ENCODE measurements at places on chromosomes 4 and X.

- no peak for DNase-seq
These were observed 19.1 kb downstream of the GPRASP3 start for GRCh38 chrX:102739657-102740056.

DNA sequence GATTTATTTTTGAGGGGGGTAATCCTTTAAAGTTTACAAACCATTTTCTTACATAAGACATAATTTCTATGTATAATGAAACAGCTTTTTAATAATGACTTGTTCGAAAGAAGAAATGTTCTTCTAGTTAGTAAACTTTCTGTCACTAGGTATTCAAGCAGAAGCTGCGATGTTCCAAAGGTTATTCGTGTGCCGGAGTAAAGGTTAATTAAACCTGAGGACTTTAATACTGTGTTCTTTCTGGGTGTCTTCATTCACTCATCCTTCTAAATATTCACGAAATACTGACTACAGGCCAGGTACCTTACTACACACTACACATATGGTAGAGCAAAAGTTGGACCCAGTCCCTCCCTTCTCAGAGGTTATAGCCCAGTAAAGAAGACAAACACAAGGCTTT, 96.7 kb downstream of the NR3C2 start:
- no peak for DNase-seq

GRCh38 chr4:6724421-6725111, 8.6 kb downstream of the BLOC1S4 start:
- DNase-seq = no peak

- DNase-seq = no peak
These were observed 110.1 kb upstream of the VEGFC start for GRCh38 chr4:176902710-176903323.

DNA sequence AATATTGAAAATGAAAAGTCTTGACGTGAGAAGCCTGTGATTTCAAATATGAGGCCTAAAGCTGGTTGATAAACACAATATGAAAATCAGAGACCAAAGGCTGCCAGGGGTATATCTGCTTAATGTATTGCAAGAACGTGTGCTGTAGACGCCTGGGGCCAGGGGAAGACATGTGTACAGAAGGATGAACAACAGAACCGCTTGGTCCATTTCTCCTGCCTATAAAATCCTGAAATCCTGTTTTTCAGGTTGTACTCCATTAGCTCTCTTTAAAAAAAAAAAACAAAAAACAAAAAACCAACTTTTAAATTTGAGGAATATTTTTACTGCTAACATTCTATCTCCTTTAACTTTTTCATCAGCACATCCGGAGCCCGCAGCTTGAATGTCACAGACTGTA, 109.2 kb downstream of the STOX2 start:
- DNase-seq = no peak

DNA sequence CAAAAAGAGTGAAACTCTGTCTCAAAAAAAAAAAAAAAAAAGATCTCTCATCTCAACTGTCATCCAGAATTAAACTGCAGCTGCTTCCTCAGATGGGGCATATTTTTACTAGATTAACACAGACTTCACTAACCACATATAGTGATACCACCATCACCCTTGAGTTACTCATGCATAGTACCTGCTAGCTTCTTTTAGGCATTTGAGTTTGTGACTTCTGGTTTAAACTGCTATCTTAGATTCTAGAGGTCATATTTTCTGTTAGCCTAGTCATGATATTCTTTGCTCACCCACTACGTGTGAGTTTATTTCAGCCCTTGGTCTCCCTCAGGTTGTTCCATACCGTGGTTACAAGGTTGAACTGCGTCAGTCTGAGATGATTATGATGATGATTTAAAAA, 154.9 kb upstream of the BMP3 start:
- no peak for DNase-seq

DNA sequence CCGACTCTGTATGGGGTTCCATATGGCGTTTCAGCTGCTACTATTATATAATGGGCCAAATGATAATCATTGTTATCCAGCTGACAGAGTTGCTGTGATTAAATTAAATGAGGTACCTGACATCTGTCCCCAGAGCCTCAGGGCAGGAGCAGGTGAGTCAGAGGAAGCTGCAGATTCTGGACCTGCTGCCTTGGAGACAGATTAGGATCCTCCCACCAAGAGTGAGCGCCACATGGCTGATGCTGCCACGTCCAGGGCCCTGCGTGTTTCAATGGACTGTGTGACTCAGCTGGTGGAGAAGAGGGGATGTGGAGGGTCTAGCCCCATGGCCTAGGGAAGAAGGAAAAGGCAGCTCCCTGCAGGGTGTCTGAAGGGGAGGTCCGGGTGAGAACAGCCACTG, 28.3 kb upstream of the UXT start:
- no peak for DNase-seq

- DNase-seq = no peak
These were observed 119.2 kb downstream of the CORIN start for GRCh38 chr4:47718696-47719095.

- DNase-seq = no peak
These were observed 56.8 kb upstream of the FAT1 start for GRCh38 chr4:186780291-186781031.

- no peak for DNase-seq
These were observed 356.7 kb downstream of the STIM2 start for GRCh38 chr4:27217261-27217769.

DNA sequence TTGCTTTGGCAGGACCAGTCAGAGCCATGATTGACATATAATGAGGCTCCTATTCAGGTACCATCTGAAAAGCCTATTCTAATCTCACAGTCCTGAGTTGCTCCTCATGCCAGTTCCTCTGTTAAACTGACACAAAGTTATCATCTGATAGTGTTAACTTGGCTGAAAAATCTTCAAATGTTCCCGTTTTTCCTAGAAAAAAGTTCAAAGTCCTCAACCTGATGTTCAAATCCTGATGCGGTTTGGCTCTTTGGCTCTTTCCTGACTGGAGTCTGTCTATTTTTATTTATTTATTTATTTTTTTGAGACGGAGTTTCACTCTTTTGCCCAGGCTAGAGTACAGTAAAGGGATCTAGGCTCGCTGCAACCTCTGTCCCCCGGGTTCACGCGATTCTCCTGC, 244.2 kb downstream of the ANKRD50 start:
- DNase-seq = no peak

- no peak for DNase-seq
These were observed 41.6 kb downstream of the USP46 start for GRCh38 chr4:52617336-52618020.

DNA sequence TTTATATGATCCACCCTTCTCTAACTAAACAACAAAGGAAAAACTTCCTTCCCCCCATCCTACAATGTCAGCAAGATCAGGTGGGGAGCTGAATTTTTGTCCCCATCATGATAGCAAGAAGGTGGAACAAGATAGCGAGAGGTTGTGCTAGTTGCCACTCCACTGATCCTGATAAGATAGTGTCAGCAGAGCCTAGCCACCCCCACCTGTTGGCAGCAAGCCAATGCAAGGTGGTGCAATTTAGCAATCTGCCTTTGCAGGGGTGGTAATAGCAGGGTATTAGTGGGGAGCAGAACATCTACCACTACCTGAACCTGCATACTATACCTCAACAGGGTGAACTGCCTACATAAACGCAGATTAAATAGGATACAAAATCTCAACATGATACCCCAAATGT, 80.2 kb upstream of the MAMLD1 start:
- no peak for DNase-seq

DNA sequence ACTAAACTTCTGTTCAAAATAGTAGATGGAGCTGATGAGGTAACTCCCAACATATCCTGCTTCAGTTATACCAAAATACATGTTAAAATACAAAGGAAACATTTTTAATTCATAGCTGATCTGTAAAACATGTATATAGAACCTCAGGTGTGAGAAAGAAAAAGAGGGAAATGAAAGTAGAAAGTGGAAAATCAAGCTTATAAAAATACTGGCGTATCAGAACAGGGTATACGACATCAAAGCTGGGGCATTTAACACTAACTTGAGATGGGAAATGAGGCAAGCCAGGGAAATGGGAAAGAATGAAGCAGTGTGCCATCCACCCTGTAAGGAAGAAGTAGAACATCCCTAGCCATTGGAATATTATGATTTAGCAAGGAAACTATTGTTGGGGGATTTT, 767.5 kb downstream of the DMD start:
- DNase-seq = no peak

DNA sequence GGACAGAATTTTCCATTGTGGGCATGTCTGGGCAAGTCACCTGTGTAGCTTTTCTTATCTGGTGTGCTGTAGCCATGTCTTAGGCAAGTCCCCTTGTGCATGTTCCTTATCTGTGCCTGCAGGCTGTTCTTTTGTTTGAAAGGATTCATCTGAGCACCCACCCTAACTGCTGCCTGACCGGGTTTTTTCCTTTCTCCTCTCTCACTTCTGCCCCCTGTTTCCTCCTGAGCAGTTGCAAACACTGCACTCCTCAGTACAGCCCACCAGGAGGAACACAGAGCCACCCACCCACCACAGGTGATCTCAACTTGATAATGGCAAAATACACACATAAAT, 29.2 kb upstream of the IL9R start:
- DNase-seq = no peak

DNA sequence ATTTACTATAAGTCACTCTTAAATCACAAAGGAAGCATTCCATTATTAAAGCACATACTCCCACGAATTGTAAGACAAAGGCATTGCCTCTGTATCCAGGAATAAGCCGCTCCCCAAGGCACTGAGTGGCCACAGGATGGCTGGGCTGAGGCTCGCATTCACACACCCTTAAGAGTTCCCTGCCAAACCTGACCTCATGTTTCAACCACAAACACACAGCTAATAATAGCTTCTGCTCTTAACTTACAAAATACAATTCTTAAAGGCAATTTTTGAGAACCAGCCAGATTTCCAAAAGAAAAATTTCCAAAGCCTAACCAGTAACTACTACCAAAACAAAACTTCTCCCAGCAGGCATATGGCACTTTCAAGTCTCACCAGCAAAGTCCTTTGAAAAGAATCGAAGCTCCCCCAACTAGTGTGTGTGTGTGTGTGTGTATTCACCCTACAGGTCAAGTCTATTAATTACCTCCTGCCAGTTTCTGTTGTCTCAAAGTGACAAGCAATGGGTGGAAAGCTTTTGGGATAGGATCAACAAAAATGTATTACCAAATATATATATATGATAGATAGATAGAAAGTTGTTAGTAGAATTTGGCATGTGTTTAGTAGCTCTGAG, 36.0 kb downstream of the ARHGAP6 start:
- no peak for DNase-seq

- DNase-seq = no peak
These were observed 253.0 kb downstream of the COX7B2 start for GRCh38 chr4:46656071-46656470.

GRCh38 chr4:102474736-102475504, 26.2 kb upstream of the NFKB1 start:
- DNase-seq = no peak

- DNase-seq = no peak
These were observed 1.3 kb downstream of the SLC9A7 start for GRCh38 chrX:46757593-46757992.

DNA sequence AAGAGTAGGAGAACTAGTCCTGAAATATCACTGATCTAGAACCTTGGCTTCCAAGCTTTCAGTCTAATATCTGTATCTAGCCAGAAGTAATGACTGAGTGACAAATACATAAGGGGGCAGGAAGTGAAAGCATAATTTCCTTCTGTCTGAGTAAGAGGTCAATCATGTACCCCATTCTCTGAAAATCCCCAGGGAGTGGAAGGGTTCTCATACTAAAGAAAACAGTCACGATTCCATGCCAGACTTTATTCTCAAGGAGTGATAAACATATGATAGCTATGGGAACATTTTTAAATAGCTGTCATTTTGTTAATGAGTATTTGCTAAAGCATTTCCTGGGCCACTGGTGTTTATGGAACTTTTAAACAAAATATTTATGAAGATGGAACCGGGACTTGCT, 308.5 kb downstream of the ARHGAP24 start:
- DNase-seq = no peak
